Activated naive CD4-positive, alpha-beta T cell treated with Interleukin-2 at 50 U/mL for 16 hours (primary cell): ENCODE measurements at places on chromosomes 3 and 15.
A peak's percentile ranks its signal among the peaks of the same experiment; 100 is the strongest.

DNA sequence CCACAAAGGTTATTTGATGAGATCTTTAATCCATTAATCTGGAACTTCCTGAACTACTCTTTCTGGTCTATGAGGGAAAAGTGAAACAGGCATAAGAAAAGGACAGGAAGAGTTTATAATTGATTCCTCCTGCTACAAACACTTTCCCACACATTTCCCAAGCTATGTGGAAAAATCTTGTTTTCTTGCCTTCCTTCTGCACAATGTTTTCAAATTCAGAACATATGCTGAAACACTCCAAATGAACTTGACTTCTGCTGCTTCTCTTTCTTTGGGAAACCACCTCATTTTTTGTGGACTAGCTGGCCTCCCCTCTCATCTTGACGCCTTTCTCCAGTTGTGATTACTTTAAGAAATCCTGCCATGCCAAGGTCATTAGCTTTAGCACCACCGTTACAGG lies 100.7 kb upstream of the PTPRG start:
- no peak for DNase-seq

DNA sequence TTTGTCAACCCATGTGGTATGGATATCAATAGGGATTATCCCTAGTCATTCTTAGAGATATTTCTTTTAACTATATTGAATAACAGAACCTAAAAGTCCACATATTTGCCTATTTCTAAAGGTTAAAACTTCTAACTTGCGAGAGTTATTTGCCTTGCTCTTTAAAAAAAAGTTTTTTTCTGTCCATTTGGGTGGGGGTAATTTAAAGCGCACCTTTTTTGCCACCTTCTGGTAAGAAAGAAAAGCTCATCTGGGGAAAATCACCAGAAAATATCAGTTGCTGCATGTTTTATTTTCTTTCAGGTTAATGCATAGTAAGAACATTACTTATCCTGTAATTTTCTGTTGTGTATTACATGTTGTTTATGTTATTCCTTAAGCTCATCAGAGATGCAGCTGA lies 242.0 kb upstream of the GOLGA6L4 start:
- DNase-seq = no peak

GRCh38 chr15:63292771-63293170 lies 15.4 kb downstream of the APH1B start:
- no peak for DNase-seq

- no peak for DNase-seq
Measured at GRCh38 chr3:43410592-43410991, 124.3 kb downstream of the SNRK start.

DNA sequence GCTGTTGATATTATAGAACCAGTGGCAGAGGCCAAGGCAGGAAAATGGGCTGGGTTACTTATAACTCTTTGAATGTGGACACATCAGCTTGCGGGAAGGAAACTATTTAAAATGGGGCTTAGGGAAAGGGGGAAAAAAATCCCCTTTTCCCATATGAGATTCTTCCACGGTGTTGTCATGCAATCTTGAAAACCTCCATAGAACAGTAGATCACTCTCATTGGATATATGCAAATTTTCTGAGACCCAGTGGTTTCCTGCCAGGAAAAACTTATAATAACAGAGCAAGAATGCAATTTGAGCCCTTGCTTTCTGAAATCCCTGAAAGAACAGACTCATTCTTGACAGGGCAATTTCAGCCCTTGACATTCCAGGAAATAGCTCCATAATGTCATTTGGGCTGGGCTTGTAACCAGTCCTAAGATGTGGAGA lies 31.1 kb downstream of the TMEM212 start:
- no peak for DNase-seq

GRCh38 chr15:63163217-63163616 lies 5.9 kb upstream of the RPS27L start:
- DNase-seq = no peak

- DNase-seq = peak; percentile 40
Measured at GRCh38 chr3:13544293-13544831, 4.6 kb upstream of the FBLN2 start.

GRCh38 chr3:115146418-115147328 lies at the start of gene ZBTB20:
Gene ZBTB20, minus strand, starts transcription at chr3:115147288.
- DNase-seq = peak; percentile 76

GRCh38 chr3:181771120-181771519 lies 59.4 kb downstream of the SOX2 start:
- DNase-seq = no peak

DNA sequence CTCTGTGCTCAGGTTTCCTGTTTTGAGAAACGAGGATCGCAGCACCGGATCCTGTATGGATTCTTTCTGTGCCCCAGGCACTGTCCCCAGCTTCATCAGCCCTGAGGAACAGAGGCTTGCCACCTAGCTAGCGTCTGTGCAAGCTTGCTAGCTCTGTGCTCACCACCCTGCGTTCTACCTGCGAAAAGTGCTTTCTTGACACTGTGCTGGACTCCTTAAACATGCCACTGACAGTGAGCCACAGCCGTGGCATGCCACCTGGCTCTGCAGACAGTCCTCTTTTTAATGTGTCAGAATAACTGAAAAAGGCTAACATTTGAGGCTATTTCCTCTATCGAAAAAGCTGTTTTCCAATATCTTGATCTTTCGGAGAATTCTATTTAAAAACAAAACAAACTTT lies 1.4 kb downstream of the PGPEP1L start:
- DNase-seq = no peak

GRCh38 chr3:109337393-109337792 lies at the start of gene DPPA4:
Gene DPPA4, minus strand, starts transcription at chr3:109337546. Its CDS starts 29 bp downstream, at chr3:109337517.
- DNase-seq = no peak

DNA sequence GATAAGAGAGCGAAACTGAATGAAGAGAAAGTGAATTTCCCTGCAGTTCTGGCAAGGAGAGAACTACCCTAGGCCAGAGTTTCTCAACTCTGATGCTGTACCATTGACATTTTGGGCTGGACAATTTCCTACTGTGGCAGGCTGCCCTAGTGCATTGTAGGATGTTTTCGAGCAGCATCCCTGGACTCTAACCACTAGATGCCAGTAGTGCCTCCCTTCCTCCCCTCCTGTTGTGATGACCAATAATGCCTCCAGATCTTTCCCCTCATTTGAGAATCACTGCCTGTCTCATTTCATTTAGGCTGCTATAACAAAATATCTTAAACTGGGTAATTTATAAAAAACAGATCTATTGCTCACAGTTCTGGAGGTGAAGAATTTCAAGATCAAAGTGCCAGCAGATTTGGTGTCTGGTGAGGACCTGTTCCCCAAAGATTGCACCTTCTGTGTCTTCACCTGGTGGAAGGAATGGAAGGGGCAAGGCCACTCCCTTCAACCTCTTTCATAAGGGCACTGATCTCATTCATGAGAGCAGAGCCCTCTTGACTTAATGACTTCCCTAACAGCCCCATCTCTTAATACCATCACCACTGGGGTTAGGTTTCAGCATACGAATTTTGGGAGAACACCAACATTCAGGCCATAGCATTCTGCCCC lies 188.9 kb upstream of the MEIS2 start:
- no peak for DNase-seq

GRCh38 chr3:178969004-178969700 lies 102.5 kb downstream of the ZMAT3 start:
- DNase-seq = no peak

DNA sequence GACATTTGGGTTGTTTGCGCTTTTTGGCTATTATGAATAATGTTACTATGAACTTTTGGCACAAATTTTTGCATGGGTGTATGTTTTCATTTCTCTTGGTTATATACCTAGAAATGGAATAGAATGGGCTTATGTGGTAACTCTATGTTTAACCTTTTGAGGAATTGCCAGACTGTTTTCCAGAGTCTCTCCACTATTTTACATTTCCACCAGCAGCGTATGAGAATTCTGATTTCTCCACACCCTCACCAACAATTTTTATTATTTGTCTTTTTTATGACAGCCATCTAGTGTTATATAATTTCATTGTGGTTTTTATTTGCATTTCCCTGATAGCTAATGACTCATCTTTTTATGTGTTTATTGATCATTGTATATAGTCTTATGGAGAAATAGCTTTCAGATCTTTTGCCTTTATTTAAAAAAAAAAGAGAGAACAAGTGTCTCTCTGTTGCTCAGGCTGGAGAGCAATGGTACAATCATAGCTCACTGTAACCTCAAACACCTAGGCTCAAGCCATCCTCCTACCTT lies 247.2 kb downstream of the OPA1 start:
- DNase-seq = no peak

- DNase-seq = peak; percentile 32
Measured at GRCh38 chr15:68843425-68844311, 23.0 kb upstream of the ANP32A start.

GRCh38 chr3:184345317-184346144 lies 8.1 kb downstream of the FAM131A start:
- DNase-seq = no peak

- no peak for DNase-seq
Measured at GRCh38 chr3:87509401-87509800, 233.0 kb upstream of the POU1F1 start.

- DNase-seq = no peak
Measured at GRCh38 chr3:128494367-128494650, 1.3 kb upstream of the GATA2 start.

DNA sequence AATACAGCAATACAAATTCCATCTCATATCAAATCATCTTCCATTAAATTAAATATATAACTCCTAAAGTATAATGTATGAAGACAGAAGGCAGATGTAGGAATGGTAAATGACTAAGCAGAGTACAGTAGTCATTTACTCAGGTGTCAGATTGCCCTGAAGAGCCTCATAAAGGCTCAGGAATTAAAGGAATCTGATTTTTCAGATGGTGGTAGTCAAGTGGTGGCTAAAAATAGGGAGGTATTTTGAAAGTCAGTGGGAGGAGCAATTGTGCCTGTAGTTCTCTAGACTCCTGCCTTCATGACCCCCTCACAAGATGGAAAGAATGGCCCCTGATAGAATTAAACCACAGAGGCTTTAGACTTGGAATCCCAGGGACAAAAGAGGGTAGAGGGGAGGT lies 142.7 kb upstream of the SYNPR start:
- no peak for DNase-seq

DNA sequence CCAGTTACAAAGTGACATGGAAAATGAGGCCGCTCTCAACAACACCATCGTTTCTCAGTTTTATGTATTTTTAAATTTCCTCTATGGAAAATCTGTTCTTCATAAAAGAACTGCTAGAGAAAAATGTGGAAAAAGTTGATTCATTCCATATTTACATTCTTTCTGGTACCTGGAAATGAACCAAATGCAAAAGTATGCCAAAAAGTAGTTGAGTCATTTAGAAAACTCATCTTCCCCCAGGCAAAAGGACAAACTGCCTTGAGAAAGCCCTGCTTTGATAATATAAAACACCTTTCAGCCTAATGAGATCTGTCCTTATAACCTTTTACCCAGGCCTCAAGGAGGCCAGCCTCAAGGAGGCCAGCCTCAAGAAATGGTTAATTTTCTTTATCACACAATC lies 283.0 kb upstream of the VEPH1 start:
- DNase-seq = no peak

GRCh38 chr3:153038779-153039178 lies 123.2 kb upstream of the RAP2B start:
- DNase-seq = no peak

DNA sequence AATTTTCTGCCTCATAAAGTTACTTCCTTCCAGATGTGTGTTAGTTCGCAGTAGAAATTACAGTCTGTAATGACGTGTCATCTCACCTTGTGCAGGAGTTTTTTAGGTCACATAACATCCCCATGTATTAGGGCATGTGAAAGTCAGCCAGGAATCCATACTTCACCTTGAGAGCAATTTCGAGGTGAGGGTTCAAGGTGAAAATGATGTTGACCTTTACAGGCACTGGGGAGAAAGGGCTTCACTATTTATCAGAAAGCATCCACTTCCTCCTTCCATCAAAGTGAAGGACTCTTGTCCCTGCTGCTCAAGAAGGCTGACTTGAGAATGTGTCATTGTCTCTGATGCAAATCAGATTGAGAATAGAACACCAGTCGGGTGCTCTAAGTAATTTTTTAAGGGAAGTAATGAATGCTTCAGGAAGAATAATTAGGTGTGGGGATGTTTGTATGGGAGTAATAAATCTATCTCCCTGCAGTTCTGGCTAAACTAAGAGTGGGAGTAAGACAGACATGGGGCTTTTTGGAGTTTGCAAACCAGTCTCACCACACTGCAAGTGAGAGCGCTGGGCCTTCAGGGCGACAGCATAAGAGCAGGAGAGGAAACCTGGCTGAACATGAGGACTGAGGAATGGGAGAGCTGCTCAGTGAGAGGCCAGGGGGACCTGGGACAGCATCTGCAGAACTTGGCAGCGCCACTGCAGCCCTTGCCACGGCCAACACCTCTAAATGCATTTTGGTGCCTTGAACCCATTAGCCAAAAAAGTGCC lies 85.9 kb upstream of the IL12A start:
- DNase-seq = no peak

- DNase-seq = no peak
Measured at GRCh38 chr3:32703491-32703972, 18.5 kb downstream of the CNOT10 start.

GRCh38 chr15:52440414-52440813 lies 88.3 kb downstream of the MYO5A start:
- peak; percentile 29 for DNase-seq

GRCh38 chr3:197926418-197926817 lies 23.6 kb upstream of the RPL35A start:
- no peak for DNase-seq

- DNase-seq = no peak
Measured at GRCh38 chr15:96702589-96702988, 372.1 kb downstream of the NR2F2 start.

DNA sequence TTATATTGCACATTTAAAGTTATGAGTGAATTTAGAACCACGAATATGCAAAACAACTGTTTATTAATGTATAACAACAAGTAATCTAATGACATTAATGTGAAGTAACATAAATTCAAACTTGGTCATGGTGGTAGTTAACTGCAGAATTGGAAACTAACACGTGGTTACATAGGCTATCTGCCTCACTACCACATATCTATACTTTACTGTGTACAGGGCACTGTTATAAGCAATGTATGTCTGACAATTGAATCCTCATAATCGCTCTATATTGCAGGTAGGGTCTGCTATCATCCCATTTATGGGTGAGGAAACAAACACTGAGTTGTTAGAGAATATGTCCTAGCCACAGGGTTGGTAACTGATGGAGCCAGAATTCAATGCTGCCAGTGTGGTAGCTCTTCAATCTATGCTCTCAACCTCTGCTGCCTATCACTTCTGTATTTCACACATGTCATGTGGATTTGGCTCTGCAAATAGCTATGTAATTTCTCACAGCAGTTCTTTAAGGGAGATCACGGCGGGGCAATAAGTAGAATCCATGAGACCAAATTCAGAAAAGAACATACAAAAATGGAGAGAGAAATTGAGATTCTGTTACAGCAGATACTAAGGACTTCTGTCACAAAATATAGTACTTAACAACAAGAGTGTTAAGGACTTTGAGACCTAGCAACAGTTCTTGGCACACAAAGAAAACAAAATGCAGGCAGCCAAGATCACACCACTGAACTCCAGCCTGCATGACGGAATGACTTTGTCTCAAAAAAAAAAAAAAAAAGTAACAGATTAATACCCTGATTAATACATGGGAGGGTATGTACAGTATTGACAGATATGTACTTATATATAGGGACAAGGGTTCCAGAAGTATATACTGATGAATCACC lies 100.0 kb upstream of the CSPG5 start:
- no peak for DNase-seq
